NCI-H774 (cell line): ENCODE measurements at places on chromosomes 2 and 18.

GRCh38 chr18:41858761-41859555 is 96.1 kb upstream of the PIK3C3 start:
- no peak for DNase-seq

DNA sequence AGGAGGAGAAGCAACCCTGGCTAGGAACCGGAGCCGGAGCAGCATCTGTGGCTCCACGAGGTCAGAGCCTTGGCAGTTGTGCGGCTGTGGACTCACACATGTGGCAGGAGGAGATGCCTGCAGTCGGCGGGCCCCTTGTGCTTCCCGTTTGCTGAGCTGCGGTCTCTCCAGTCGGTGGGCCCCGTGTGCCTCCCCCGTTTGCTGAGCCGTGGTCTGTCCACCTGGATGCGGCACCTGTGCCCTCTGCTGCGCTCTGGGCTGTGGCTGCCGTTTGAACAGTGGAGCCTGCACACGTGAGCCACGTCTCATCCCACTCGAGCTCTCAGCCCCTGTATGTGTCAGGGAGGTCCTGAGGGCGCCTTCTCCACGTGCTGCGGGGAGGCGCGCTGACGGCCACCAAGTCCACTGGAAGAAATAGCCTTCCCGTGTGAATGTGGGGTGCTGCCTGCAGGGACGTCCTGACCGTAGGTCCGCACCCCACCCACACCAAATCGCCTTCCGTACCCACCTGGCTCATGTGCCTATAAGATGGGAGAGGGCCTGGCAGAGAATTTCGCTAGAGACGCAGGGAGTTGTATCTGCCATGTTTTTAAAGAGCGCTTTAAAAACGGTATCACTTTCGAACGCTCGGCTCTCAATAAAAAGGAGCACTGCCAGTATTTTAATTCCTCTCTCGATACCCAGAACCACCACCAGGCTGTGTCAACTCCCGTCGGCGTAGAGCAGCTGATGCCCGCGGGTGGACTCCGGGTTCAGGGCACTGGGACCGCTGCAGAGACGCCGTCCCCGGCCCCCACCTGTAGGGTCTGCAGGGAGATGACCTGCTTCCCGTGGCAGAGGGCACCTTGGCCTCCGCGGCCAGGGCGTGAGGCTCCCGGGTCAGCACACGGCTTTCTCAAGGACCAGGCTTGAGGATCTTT is 117.0 kb downstream of the NFATC1 start:
- DNase-seq, result no peak

DNA sequence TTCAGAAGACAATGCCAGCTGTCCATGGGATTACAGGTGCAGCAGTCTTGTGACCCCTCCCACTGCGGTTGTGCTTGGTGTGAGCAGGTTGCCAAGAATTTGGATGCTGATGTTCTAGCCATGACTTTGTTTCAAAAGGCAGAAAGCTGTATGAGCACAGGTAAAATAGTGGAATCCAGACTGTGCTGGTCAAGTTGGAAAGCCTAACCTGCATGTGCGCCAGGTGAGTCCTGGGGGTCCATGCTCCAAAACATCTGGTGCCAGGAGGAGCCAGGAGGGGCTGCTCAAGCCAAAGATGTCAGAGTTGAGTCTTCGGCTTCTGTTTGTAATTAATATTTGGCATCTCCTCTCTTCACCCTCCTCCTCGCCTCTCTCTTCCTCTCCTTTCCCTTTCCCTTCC is 330.1 kb downstream of the MYCN start:
- DNase-seq, result no peak

DNA sequence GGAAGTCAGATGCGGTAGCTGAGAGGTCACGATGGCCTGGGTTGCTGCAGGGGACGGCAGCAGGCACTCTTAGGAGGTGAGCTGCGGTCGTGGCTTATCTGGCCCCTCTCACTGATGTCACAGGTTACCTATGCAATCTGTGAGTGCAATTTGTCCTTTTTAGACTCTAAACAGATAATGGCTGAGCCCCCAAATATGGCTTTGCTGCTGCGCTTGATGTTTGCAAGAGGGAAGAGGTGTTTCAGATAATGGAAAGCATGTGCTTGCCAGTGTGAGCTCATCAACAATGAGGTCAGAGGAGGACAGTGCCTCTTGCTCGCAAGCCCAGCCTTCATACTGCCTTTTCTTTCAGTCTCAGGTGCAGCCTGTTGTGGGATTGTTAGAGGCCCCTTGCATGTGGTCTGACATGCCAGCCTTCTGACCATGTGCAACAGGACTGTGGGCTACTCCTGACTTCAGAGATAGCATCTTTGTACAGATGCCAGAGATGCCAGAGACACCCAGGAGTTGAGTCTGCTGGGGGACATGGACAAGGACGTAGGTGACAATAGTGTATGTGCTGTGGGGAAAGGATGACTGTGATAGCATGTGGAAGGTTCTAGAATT is 151.3 kb downstream of the TANC1 start:
- DNase-seq, result no peak

GRCh38 chr18:9688036-9688741 is 19.9 kb upstream of the RAB31 start:
- no peak for DNase-seq

DNA sequence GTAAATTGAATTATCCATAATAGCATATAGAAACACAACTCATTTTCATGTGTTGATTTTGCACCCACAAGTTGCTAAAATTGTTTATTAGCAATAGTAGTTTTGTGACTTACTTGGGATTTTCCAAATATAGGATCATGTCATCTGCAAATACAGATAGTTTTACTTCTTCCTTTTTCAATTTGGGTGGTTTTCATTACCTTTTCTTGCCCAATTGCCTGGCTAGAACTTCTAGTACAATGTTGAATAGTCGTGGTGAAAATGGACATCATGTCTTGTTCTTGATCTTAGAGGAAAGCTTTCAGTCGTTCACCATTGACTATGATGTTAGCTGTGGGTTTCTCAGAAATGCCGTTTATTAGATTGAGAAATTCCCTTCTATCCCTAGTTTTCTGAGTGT is 60.2 kb upstream of the TCF7L1 start:
- DNase-seq, result no peak

DNA sequence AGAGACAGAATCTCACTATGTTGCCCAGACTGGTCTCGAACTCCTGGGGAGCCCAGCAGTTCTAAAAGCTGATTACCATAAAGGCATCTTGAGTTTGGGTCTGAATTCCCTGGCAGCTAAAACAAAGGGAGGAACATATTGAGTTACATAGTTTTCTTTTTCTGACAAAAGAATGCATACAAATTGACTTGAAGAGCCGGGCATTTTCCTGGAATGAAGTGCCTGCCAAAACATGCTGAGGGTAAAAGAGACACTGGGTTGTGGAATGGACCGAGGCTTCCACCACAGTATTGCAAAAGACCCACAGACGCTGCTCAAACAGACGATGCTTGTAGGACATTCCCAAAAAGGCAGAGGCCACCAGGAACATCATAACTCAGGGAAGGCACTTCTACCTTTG is 35.1 kb upstream of the ROCK2 start:
- no peak for DNase-seq

GRCh38 chr2:233089851-233090250 is 29.7 kb downstream of the INPP5D start:
- no peak for DNase-seq

DNA sequence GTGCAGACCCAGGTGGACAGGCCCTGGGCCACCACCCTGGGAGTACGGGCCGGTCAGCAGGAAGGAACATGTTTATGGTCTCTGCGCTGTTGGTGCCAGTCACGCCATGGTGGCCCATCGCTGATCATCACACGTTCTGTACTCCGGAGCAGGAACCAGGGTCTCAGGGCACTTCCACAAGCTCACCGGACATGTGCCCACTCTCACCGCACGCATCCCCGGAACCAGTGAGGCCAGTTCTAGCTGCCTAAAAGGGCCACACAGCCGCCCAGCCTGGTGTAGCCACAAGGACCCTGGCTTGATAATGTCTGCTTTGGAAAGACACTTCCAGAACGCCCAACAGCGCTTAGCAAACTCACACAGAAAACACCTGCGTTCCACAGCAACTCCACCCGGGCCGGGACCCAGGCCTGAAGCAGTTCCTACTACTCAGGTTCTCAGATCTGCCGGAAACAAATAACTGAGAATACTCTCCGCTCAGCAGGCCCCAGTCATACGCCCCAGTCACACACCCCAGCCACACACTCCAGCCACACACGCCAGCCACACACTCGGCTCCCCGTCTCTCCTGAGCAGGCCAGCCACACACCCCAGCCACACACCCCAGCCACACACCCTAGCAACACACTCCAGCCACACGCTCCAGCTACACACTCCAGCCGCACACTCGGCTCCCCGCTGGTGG is 123.3 kb downstream of the HDAC4 start:
- no peak for DNase-seq

GRCh38 chr2:109472974-109473373 is 140.8 kb downstream of the SEPTIN10 start:
- no peak for DNase-seq

DNA sequence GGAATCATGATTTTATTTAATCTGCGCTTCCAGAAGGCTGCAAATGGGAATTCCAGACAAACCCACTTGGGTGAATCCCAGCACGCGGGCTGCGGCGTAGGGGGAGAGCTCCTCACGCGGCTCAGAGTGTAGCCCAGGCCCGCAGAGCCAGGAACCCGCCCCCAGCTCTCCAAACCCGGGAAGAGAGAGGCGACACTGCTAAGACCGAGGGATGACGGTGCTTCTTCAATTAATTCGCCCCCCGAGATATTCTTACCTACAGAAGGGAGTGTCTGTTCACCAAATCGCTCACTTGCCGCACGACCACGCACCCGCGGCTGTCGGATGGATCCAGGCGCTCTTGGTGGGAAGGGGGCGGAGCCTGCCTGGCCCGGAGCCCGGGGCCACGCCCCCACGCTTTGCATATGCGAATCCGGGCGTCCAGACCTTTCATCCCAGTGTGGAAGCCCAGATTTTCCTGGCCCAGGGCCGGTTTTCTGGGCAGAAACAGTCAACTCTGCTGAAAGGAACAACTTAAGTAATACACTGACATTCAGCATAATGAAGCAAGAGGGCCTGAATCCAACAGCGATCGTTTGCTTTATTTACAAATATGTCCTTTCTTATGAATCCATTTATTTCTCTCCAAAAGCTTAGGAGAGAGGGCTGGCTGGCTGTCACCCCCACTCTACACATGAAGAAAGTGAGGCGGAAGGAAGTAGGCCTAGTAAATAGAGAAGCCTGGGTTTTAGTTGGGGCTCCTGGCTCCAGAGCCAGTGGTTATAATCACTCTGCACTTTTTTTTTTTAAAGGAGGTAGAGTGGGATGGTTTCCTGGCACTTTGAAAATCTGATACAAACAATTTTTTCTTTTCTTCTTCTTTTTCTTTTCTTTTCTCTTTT is at the start of gene SLC19A3:
SLC19A3 (minus strand) TSS at position 342 of the 881 bp plus-strand sequence. CDS start 15,710 bp downstream, outside the sequence.
- peak; percentile 26 for DNase-seq

GRCh38 chr2:224284134-224284946 is 117.6 kb downstream of the FAM124B start:
- peak; percentile 63 for DNase-seq

GRCh38 chr18:51946946-51947345 is 393.1 kb upstream of the DCC start:
- no peak for DNase-seq

GRCh38 chr2:239466061-239466754 is 65.4 kb upstream of the HDAC4 start:
- DNase-seq, result no peak

DNA sequence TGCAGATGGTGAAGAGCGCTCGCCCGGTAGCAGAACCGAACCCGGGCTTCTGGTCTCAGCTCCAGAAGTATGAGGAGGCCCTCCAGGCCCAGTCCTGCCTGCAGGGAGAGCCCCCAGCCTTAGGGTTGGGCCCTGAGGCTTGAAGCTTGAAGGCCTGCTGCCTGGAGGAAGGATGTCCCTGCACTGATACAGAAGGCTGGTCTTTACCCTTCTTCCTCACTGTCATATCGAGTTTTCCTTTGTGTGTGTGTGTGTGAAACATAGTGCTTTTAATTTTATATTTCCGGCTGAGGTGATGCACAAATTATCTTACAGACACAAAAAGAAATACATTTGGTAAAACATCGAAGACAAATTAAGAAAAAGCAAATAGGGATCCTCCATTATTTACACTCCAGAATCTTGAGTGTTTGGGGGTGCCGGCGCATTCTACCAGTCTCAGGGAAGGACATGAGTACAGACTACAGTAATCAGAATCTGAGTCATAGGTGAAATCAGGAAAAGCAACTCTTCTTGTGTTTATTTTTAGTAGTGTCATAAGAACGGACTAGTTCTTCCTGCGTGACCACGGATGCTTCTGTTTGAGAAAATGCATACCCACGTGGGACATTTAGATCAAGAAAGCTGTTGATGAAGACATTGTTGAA is 1.3 kb downstream of the DUSP28 start:
- no peak for DNase-seq

- DNase-seq, result no peak
Observed at GRCh38 chr18:66011916-66012315, 261.1 kb downstream of the CDH7 start.

DNA sequence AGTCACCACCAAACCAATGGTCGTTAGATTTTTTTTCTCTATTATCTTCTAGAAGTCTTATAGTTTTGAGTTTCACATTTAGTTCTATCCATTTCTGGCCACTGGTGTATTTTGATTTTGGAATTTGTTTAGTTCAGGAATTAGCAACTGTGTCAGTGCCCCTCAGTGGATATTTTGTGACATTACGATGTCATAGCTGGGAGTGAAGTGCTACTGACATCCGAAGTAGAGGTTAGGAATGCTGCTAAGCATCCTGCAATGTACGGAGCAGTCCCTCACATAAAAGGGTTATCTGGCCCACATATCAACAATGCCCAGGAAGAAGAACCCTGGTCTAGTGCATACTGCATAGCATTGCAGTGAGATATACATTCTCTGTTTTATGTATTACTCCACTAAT is 157.4 kb upstream of the RGPD4 start:
- no peak for DNase-seq

GRCh38 chr2:133589456-133589855 is 21.2 kb upstream of the NCKAP5 start:
- no peak for DNase-seq

DNA sequence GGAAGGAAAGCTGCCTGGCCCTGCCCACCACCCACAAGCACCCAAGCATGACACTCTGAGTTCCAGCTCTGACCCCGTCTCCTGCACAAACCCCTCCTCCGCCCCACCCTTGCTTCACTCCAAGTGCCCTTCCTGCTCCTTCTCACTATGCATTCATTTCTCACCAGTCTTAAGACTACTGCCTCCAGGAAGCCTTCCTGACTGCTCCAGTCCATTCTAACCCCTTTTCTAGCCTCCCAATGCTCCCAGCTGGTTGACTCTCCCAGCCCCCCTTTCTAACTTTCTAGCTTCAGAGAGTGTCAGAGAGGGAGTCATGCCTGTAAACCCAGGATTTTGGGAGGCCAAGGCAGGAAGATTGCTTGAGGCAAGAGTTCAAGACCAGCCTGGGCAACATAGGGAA is 8.2 kb upstream of the NAGK start:
- DNase-seq, result no peak

- no peak for DNase-seq
Observed at GRCh38 chr2:110677080-110677479, 783 bp downstream of the BUB1 start.

- DNase-seq, result no peak
Observed at GRCh38 chr2:66601624-66602023, 166.7 kb downstream of the MEIS1 start.

GRCh38 chr18:9835113-9835755 is 50.5 kb upstream of the TXNDC2 start:
- no peak for DNase-seq
